ENCODE measurements at places on chromosomes 7 and 10.

GRCh38 chr7:40147371-40148246 is 12.8 kb downstream of the SUGCT start:
- no peak for DNase-seq

DNA sequence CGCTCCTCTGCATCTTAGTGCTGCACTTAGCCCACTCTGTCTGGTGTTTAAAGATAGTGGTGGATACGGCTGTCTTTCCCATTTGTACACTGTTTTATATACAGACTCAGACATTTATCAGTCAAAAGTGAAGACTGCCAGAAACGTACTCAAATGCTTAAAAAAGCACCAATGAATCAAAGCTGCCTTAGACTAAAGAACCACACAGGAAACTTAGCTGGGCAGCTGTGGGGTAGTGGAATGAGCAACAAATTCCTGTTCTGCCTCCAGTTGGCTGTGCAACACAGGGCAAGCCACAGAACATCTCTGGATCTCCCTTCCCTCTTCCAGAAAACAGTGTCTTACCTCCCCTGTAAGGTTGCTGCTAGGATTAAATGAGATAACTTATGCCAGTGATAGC is 76.0 kb downstream of the ATXN7L1 start:
- DNase-seq, result no peak

- DNase-seq, result no peak
These were observed 14.1 kb downstream of the CUL1 start for GRCh38 chr7:148712678-148713329.

DNA sequence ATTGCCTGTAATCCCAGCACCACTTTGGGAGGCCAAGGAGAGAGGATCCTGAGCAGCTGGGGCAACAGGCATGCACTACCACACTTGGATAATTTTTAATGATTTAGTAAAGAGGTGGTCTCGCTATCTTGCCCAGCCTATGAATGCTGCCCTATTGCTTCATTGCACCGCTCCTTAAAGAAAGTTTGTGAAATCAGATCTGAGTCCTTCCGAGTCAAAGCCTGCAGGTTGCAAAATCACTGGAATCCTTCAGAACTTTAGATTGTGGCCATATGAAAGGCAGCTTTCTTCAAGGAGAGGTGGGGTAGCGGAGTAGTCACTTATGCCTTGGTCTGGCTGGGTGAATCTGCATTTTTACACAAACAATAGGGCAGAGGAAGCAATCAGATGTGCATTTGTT is 166.3 kb downstream of the ARHGAP12 start:
- DNase-seq, result no peak

DNA sequence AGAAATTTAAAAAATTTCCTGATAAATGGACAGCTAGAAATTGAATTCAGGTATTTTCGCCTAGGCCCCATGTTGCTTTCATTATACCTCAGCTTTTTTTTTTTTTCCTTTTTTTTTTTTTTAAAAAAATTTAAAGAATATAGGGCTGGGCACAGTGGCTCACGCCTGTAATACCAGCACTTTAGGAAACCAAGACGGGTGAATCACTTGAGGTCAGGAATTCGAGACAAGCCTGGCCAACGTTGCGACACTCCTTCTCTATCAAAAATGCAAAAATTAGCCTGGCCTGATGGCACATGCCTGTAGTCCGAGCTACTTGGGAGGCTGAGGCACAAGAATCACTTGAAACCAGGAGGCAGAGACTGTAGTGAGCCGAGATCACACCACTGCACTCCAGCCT is 334.0 kb downstream of the SORCS1 start:
- DNase-seq, result no peak

DNA sequence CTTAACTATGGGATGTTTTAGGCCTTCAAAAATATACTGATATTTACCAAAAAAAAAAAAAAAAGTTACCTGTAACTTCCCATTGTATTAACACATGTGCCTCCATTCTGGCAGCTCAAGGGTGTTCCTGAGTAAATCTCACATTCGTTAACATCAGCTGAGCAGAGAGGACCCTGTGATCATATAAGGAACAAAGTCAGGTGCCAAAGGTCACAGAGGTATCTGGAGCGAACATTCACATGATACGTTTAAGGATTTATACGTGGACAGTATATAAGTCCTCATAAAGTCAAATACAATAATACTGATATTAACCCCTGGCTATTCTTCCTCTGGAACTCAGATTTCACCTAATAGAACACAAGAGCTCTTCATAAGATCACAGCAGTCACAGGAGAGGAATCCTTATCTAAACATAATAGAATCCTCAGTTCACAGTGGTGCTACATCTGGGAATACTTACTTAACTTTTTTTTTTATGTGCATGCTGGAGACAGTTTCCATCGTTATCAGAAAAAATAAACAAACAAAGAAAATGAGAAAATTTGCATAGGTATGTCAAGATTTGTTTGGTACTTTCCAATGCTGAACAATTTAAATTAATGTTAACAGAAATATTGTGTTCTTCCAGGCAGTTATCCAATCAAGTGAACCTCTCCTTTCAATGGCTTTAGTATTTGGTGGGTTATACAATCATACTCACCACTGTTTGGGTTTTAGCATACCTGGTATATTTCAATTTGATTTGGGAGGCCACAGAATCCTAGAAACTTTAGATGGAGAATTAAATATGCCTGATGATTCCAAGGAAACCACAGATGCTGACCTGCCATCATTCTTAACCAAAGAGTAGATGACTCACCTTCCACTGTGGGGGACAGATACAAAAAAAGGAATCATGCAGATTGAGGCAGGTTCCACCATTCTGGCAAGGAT is 6.6 kb downstream of the CUBN start:
- peak; percentile 76 for DNase-seq

DNA sequence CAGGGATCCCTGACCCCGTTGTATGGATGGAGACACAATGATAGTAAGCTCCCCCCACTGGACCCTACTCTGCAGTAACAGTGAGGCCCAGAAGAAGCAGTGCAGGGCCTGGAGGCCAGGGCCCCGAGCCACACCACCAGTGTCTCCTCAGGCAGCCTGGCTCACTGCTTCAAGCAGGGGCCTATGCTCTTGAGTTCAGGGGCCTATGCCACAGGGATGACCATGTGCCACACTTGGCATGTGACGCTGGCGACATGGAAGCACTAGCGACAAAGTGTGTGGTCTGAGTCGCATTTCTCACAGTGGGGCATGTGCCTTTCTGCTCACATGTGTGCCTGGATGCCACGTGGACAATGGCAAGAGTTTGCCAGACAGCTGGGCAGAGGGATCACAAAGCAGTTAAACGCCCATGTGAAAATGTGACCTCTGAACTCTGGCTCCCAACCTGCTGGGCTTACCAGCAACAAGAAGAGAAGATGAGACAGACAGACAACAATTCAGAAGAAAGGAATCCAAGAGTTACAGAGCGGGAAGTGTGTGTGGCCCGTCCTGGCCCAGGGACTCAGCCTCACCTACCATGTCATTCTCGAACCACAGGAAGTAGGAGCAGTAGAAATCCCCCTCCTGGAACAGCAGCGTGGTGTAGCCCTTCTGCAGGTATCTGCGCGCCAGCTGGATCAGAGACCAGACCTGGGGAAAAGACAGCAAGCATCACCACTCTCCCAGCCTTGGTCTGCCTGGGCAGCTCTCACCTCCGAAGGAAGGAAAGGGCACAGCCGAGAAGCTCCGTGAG is 4.7 kb upstream of the PYROXD2 start:
- no peak for DNase-seq

DNA sequence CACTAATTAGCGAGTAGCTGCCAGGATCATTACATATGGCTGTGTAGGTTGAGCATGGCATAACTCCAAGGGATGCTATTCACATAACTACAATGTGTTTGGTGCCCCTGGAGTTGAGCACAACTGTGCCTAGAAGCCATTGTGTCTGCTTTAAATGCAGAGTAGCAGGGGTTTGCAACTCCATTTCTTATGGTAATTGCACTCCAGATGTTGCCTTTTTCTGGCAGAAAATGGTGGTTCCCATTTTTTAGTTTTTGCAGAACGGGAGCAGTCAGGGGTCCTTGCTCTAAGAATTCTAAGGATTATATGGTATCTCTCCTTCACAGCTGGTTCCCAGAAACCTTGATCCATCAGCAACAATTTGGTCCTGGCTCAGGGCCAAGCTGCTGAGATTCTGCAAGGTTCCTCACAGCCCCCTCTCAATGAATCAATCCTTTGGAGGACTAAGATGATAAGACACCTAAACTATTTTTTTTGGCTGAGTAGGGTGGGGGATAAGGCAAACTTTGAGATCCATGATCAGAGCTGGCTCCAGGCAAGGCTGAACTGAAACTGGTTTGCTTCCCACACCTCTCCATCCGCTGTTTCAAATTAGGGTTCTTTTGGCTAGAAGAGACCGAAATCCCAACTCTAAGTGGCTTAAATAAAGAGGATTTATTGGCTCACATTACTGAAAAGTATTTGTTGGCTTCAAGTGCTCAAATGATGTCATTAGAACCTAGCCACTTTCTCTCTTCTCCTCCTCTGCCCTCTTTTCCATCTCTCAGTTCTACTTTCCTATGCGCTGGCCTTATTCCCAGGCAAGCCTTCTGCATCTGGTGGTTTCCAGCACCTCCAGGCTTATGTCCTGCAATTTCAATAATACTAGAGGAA is 97.5 kb upstream of the CCDC6 start:
- DNase-seq, result no peak

DNA sequence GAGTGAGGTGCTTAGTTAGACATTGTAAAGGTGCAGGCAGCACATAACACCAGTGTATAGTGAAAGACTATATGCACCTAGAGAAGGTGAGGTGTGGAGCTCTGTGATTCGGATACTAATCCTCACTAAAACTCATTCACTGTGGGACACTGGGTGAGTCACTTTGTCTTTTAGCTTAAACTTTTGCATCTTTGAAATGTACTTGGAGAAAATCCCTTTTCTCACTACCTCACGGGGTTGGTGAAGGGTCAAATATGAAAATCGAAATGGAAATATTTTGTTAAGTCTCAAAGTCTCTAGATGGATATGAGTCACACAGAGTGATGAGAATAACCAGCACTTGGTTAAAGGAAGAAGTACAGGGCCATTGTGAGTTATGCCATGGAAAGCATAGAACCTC is 38.0 kb downstream of the MDFIC start:
- DNase-seq, result no peak

GRCh38 chr10:129364949-129365348 is 102.1 kb upstream of the MGMT start:
- DNase-seq, result no peak

- no peak for DNase-seq
These were observed 598.7 kb downstream of the GRID1 start for GRCh38 chr10:85767891-85768290.

DNA sequence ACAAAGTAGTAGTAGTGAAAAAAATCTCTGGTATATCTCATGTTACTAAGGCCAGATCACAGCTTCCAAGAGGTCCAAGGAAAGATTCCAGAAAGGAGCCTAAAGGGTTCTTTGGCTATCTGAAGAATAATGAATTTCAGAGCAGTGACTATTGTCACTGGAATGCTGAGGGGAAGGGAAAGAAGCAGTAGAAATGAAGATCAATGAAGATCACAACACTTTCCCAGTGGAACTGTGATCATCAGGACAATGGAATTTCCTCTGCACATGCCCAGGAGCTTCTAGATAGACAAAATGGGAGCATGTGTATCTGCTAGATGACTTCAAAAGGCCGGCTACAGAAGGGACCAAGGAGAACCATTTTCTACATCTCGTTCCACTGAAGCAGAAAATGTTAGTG is 219.5 kb upstream of the PHYHIPL start:
- DNase-seq, result no peak

GRCh38 chr10:114110174-114110972 is 63.6 kb downstream of the CCDC186 start:
- no peak for DNase-seq

DNA sequence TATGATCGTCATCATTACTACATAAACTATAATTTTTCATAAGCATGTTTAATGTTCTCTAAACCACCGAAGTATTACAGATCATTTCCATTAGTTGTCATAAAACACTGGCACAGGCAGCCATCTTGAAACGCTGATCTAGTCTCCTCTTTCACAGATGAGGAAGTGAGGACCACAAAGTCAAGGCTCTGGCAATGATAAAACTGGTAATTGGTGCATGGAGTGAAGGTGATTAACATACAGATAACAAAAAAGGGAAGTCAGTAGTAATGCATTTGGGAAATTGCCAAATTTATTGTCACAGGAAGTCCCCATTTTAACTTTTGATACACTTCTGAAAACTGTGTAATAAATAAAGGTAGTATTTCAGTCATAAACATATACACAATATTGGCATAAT is 49.3 kb downstream of the FBXL13 start:
- DNase-seq, result no peak

DNA sequence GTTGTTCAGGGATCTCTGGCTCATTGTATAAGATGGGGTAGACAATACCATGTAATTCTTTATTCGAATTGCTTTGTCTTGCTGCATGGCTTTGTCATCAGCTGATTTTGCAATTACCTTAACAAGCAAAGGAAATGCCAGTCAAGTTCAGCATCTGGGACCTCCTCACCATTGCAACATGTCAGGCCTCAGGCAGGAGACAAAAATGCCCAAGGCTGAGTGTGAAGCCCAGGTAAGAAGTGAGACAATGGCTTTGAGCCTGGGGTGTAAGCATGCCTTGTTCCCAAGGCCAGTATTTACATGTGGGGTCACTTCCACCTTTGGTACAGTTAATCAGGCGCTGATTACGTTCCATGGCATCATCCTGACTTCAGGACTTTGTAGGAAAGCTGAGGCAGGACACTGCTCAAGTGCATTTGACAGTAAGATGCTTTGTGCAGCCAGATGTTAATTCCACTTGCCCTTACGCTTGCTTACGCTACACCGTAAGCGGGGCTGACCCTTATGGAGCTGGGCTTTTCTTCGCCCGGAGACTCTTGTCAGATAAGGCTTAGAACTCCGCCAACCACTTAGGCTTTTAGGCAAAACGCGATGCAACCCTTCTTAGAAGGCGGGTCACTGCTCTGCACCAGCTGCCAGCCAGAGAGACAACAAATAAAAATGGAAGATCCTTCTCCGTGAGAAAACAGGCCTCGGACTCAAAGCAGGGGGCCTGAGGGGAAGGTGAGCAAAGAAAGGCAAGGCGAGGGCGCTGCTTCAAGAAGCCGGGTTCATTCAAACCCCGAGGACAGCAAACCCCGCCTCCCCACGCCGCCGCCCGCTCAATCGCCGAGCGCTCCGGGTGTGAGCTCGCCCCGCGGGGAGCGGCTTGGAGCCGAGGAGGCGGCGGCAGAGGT is 1.3 kb upstream of the SP4 start:
- DNase-seq, result no peak

GRCh38 chr10:5656737-5657579 is 9.4 kb downstream of the ASB13 start:
- DNase-seq, result no peak

GRCh38 chr10:26556748-26557640 is 118.9 kb downstream of the APBB1IP start:
- DNase-seq, result no peak

- DNase-seq, result no peak
These were observed 29.4 kb downstream of the CPA1 start for GRCh38 chr7:130409712-130410072.

- no peak for DNase-seq
These were observed 545.9 kb downstream of the REEP3 start for GRCh38 chr10:64067009-64067606.

DNA sequence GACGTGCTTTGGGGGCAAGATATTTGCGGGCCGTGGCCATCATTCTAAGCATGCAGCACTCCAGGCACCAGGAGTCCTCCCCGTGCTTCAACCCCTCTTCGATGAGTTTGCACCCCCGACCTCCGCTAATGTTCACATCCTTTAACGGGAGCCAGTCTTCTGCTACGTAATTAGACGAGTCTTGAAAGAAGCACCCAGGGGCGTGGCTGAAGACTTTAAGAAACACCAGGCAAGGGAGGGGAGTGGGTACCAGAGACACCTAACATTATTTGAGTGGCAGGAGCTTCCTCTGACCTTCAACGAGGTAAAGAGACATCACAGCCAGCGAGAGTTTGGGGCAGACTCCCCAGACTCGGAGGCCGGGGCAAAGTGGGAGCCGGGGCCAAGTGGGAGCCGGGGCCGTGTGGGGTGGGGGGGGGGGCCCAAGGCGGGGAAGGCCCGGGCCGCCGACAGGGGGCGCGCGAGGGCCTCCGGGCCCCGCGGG is 31.1 kb upstream of the TOMM7 start:
- DNase-seq, result no peak
